Activated naive CD4-positive, alpha-beta T cell treated with anti-CD3 and anti-CD28 coated beads, Interleukin-2, amount 50 U/mL, for 16 hours (primary cell): ENCODE measurements at places on chromosomes 7 and 10.

GRCh38 chr10:78843495-78843894 lies 225.3 kb upstream of the ZMIZ1 start:
- DNase-seq = no peak

DNA sequence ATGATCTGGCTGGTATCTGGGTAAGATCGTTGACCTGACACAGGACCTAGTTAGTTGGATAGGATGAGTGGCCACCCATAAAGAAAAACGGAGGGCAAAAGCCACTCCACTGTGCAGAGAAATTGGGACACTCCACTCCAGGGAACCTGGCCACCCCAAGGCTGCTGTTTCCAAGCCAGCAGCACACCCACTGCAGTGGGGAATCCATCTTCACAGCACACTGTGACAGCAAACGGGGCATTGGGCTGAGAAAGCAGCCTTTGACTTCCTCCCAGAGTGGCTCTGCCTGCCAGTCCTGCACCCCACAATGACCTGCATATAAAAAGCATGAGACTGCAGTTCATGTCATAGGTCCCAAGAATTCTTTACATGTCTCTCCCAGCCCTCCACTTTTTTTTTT lies 52.9 kb downstream of the MTPN start:
- DNase-seq = no peak

- DNase-seq = no peak
Measured at GRCh38 chr7:34061149-34061548, 155.8 kb downstream of the BMPER start.

DNA sequence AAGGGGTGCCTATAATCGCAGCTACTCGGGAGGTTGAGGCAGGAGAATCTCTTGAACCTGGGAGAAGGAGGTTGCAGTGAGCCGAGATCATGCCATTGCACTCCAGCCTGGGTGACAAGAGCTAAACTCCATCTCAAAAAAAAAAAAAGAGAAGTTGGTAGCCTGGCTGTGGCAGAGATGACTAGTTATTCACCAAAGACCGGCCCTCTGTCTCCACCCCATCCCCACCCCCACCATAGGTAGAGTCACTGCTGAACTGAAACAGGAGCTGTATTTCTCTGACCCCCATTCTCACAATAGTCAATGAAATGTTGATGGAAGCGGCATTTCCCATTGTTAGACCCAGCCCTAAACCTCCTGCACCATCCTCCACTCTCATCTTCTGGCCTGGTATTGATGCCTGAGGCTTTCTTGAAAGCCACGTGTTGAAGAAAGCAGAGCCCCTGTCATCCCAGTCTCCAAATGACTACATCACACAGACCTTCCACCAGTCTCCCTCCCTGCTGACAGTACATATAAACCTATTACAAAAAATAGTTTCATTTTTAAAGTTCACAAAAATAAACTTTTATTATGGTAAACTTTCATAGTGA lies 9.4 kb upstream of the PIK3CG start:
- no peak for DNase-seq

DNA sequence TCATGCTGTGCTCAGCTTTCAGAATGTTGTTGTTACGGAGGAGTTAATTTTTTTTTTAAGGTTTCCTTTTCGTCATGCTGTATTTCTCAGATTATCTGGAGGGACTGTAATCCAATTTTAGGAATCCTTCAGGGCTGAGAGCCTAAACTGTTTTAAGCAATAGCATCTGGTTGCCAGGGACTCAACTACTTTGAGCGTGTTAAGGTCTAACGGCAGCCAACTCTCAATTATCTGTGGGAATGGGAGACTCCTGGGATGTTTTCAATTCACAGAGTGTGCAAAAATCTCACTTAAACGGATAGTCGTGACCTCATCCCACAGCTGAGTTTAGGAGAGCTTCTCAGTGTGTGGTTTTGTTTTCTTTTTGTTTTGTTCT lies 291.7 kb downstream of the AUTS2 start:
- no peak for DNase-seq

DNA sequence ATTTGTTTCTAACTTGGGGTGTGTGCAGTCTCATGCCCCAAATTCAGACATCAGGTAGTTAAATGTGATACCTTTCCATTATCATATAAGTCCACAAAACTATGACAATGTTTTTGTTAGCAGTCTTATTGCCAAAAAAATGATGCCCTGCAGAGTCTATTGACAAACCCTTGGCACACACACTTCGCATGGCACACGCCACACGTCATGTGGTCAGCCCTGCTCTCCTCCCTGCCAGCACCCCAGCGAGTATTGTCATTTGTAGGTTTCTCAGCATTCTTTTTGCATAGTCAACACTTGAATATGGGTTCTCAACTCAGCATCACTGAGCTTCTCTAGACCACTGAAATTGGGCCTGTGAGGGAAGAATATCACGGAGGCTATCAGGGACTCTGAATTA lies 356.0 kb downstream of the INHBA start:
- no peak for DNase-seq

- DNase-seq = no peak
Measured at GRCh38 chr7:124764051-124764846, 1.3 kb downstream of the GPR37 start.

DNA sequence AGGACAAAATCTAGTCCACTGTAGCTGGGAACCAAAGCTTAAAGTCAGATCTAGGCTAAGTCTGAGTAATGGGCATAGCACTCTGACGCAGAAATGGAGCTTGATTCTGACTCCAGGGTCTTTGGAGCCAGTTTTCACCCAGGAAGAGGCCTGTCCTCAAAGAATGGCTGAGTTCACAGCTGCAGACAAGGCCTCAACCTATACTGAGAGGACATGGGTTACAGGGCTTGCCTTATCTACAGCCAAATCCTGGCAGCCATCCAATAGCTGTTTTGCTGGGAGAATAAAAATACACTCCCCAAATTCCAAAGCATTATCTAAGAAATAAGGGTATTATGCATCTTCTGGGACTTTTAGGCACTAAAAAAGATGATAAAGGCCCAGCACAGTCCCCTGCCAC lies 154.8 kb downstream of the RAPGEF5 start:
- DNase-seq = no peak

- no peak for DNase-seq
Measured at GRCh38 chr7:148584154-148584827, 6.3 kb upstream of the C7orf33 start.

DNA sequence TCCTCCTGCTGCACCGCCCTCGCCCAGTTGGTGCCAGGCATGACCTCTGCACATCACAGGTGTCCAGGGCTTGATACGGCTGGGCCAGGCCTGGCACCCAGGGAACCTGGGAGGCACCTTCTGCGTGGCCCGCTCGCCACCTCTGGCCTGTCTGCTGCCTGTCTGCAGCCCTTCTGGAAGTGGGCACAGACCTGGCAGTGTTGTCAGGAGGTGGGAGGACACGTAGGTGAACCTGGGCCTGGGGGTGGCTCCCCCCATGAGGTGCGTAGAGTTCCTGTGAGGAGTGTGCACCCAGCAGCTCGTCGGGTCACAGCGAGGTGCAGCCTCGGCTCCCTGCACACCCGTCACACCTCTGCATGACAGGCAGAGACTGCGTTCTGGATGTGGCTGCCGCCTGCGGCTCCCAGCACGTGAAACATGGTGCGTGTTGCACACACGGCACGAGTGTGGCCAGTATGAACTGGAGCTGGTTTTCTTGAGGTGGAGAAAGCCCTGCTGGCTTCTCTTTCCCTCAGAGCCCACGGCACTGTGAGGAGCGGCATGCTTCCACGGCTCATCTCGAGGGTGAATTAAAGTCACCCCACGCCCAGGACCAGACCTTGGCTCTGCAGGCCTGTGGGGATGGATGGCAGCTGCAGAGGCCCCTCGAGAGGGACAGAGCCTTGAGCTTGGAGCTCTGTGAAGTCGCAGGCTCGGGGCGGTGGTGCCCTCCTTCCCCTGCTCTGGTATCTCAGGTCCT lies 24.8 kb downstream of the INPP5A start:
- no peak for DNase-seq

- no peak for DNase-seq
Measured at GRCh38 chr10:80196950-80197315, 8.4 kb downstream of the ANXA11 start.

- DNase-seq = no peak
Measured at GRCh38 chr7:80210400-80210799, 75.8 kb downstream of the GNAI1 start.

GRCh38 chr10:120345186-120345585 lies 111.8 kb upstream of the PLPP4 start:
- DNase-seq = no peak

DNA sequence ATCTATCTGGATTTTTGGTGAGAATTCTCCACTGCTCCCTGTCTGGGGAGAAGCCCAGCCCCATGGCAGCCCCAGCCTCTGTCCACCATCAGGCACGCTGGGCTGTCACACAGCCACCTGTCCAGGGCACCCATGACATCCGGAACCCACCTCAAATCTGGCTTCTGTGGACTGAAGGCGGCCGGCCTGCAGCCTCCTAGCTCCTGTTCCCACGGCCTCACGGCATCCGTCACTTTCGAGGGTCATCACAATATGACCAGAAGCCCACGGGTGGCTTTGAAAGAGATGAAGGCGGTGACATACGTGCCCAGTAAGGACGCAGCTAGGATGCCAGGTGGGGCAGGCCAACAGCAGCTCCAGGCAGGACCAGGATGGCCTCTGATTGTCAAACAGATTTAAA lies 140.9 kb downstream of the PTPRN2 start:
- DNase-seq = no peak

DNA sequence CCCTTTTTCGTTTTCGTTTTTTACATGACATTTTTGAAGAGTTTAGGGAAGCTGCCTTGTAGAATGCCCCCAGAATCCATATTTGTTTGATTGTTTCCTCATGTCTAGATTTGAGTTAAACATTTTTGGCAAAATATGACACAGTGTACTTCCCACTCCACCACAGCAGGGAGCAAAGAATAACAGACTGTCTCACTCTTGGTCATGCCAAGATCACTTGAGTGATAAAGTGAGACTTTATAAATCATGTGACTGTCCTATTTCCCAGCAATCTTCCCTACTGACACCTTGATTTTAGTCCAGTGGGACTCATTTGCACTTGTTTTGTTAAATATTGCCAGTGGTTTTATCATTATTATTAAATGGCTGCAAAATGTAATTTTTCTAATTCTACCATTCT lies 44.4 kb upstream of the USP6NL start:
- no peak for DNase-seq

DNA sequence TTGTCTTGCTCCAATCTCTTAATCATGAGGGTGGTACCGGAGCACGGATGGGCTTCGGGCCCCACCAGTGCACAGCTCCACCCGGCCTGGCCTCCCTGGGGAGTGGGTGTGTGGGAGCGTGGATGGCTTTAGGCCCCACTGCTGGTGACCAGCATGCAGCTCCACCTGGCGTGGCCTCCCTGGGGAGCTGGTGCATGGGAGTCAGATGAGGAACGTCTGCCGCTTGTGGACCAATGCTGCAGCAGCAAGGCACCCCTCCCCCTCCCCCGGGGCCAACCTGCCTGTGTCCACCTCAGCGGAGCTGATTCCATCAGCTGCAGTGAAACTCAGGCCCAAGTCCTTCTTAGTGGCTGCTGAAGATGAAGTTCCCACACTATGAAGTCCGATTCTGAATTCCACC lies 511.4 kb downstream of the PTPRN2 start:
- DNase-seq = no peak

- no peak for DNase-seq
Measured at GRCh38 chr10:63166742-63167258, 33.7 kb downstream of the NRBF2 start.

DNA sequence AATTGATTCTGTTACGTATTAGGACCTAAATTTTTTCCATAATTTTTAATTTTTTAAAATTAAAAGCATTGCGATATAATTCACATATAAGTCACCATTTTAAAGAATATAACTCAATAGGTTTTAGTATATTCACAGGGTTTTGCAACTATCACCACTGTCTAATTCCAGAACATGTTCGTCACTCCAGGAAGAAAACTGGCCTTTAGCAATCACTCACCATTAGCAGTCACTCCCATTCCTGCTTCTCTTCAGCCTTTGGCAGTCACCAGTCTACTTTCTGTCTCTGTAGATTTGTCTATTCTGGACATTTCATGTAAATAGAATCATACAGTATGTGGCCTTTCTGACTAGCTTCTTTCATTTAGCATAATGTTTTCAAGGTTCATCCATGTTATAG lies 176.5 kb downstream of the EXOC4 start:
- no peak for DNase-seq

DNA sequence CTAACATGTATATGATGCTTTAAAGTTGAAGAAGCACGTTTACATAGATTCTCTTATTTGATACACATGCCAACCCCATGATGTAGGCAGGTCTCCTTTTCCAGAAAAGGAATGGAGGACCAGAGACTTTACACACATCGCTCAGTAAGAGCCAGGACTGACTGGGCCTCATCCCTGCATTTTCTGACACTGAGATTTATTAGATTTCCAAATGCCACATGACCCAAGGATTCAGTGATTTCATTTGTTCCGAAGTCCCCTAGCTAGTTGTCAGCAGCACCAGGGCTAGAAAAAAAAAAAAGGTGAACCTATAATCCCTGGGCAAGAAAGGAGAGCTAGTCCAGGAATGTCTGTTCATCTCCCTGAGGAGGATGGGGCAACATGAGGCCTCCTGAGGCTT lies 143.3 kb upstream of the AGK start:
- no peak for DNase-seq

DNA sequence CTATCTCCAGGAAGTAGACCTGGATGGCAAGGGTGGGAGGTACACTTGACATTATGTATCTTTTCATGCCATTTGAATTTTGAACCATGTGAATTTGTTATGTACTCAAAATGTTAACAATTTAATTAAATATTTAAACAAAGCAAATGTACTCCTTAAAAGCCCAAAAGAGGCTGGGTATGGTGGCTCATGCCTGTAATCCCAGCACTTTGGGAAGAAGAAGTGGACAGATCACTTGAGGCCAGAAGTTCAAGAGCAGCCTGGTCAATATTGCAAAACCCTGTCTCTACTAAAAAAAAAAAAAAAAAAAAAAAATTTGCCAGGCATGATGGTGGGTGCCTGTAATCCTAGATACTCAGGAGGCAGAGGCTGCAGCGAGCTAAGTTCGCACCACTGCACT lies 136.9 kb upstream of the ASAH2 start:
- DNase-seq = no peak

DNA sequence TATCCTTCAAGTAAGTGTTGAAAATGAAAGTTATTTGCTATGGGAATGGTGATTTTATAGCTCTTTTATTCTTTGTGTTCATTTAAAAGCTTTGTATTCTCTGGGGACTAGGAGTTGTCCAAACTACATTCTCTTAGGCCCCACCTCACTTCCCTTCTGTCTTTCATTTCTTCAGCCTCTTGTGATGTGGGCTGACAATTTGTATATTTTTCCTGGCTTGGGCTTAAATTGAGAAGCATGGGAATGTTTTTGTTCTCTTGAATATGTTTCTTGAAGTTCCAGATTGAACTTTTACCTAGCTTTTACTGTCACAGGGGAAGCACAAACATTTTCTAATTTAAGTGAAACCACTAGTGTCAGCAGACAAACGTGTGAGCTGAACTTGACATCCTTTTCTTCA lies 27.9 kb downstream of the BBS9 start:
- DNase-seq = no peak

- no peak for DNase-seq
Measured at GRCh38 chr7:149814494-149814893, 23.7 kb upstream of the ZNF862 start.

GRCh38 chr10:27779462-27780015 lies 33.9 kb upstream of the MKX start:
- no peak for DNase-seq
